Mesothelial cell of epicardium (in vitro differentiated cells): ENCODE measurements at places on chromosomes 3 and 15. TPM values are rescaled to one million over a fixed set of nuclear protein-coding genes. Genes with fewer than 3 reads are reported as not detected.

Gene CCNL1
- 248 to 276 TPM (median 261 TPM) in 3 replicates for total RNA-seq

GRCh38 chr3:108486941-108487340 is 23.5 kb downstream of the MYH15 start:
- no peak for DNase-seq
- H3K27ac ChIP-seq = no peak overlapping the region
- H3K4me3 ChIP-seq = no peak overlapping the region
- H3K27me3 ChIP-seq = no peaks in the 10 kb centered on the region

Gene STRA6
- 101 to 114 TPM (median 111 TPM) in 3 replicates for total RNA-seq

DNA sequence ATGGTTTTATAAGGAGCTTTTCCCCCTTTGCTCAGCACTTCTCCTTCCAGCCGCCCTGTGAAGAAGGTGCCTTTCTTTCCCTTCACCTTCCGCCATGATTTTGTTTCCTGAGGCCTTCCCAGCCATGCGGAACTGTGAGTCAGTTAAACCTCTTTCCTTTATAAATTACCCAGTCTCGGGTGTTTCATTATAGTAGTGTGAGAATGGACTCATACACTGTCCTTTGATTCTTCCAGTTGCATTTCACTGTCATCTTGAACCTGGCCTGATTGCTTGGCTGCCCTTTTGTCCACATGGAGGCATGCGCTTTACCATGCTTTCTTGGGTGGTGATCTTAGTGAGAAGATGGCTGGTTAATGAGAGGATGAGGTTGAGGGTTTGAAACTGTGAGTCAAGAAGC is 23.2 kb downstream of the USP13 start:
- H3K36me3 ChIP-seq = no peaks in the 10 kb centered on the region
- no peak overlapping the region for H3K27ac ChIP-seq
- peaks cover 22% of the 10 kb centered on the region for H3K4me1 ChIP-seq
- no peak for DNase-seq
- H3K27me3 ChIP-seq = no peaks in the 10 kb centered on the region
